Left cardiac atrium (tissue), 4 donors: ENCODE measurements at places on chromosomes 7 and 10. TPM values are rescaled to one million over a fixed set of nuclear protein-coding genes. Genes with fewer than 3 reads are reported as not detected.

DNA sequence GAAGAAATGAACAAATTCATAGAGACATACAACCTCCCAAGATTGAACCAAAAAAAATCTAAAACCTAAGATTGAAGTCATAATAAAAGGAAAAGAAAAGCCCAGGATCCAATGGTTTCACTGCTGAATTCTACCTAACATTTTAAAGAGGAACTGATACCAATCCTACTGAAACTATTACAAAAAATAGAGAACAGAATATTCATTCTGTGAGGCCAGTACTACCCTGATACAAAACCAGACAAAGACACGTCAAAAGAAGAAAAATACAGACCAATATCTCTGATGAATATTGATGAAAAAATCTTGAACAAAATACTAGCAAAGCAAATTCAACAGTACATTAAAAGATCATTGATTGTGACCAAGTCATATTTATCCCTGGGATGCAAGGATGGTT lies 128.5 kb upstream of the STEAP1 start:
- no peak for DNase-seq

- DNase-seq, result no peak
Observed at GRCh38 chr7:151349507-151349853, 7.9 kb downstream of the NUB1 start.

DNA sequence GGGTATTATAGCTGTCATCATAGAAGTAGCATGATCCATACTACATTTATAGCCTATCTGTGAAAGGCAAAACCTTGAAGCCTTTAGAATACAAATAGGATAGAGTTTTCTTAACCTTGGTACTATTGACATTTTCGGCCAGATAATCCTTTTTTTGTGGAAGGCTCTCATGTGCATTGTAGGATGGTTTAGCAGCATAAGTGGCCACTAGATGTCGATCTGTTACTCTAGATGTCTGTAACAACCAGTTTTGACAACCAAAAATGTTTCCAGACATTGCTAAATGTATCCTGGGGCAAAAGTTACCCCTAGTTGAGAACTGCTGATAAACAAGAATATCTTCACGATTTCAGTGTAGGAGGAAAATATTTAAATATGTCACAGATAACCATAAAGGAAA lies 319.4 kb upstream of the GALNT17 start:
- no peak for DNase-seq

DNA sequence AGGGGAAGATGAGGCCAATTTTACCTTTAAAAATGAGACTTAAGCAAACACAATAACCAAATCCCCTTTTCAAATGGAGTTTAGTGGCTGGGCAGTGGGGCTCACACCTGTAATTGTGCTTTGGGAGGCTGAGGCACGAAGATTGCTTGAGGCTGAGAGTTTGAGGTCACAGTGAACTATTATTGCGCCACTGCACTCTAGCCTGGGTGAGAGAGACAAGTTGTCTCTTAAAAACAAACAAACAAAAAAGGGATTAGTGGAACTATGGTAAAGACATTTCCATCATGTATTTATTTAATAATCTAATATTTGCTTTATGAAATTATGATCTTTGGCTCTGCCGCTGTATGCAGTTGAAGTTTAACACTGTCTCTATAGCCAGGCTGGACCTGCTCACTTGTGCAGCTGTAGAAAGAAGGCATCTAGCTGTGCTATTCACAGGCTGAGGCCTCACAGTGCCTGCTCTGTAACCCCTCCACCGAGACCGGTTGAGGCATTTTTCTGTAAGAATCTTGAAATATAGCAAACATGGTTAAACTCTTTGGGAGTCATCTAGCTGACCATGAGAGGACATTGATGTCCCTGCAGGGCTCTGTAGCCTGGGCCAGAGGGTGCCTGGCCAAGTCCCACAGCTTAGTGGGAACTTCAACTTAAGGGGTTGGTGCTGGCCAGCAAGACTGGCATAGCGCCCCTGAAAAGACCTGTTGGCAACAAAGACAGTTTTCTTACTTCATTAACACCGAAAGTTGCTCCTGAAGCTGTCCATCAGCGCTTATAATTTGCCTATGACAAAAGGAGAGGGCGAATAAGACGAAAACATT lies 131.8 kb downstream of the BMPER start:
- no peak for DNase-seq

ACTL6B gene
- total RNA-seq, result not detected
